HL-60 (cell line): ENCODE measurements at places on chromosomes 5 and 9.

- no peak for DNase-seq
Measured at GRCh38 chr5:140038373-140038957, 4.6 kb downstream of the NRG2 start.

DNA sequence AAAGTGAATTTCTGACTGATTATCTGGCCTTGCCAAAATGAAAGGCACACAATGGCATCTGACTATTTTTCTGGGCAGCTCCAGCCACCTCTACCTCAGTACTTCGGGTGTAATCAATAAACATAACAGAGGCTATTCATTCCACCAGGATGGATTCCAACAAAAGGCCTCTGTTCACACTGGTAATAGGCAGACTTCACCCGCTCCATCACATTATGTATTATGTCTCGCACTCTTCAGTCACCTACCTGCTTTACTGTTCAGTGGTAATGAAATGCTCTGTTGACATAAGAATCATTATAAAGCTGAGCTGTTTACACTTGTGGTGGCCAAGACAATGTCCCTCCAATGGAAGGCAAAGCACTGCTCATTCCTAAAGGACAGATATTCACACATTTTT lies 1333.7 kb upstream of the WWC1 start:
- no peak for DNase-seq

- no peak for DNase-seq
Measured at GRCh38 chr5:44637916-44638869, 170.6 kb upstream of the MRPS30 start.

- peak; percentile 20 for DNase-seq
Measured at GRCh38 chr5:114101153-114101552, 260.7 kb upstream of the KCNN2 start.

- DNase-seq, result no peak
Measured at GRCh38 chr5:370311-370958, 48.9 kb downstream of the AHRR start.

DNA sequence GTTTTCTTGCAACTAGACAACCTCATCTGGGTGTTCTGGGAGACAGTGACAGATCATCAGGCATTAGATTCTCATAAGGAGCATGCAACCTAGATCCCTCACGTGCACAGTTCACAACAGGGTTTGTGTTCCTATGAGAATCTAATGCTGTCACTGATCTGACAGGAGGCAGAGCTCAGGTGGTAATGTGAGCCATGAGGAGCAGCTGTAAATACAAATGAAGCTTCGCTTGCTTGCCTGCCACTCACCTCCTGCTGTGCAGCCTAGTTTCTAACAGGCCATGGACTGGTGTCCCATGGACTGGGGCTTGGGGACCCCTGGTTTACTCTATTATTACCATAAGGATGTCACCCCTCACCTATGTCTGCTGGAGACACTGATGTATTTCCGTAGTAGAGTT lies 166.8 kb downstream of the PSAT1 start:
- DNase-seq, result no peak

DNA sequence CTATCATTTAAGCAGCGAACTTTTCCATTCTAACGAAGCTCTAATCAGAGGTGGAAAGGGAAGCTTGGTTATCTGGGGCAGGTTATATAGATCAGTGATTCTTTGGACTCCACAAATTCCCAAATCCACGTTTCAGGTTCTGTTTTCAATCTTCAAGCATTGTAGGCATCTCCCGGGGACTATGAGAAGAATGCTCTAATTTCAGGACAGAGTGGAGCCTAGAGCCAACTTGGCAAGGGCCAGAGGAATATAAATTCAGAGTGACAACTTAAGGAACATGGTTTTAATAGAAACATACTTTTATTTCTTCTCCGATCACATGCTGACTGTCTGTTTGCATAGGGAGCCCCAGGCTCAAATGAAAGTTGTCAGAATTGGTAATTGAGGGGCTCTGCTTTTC lies 514.0 kb upstream of the KLF4 start:
- no peak for DNase-seq

DNA sequence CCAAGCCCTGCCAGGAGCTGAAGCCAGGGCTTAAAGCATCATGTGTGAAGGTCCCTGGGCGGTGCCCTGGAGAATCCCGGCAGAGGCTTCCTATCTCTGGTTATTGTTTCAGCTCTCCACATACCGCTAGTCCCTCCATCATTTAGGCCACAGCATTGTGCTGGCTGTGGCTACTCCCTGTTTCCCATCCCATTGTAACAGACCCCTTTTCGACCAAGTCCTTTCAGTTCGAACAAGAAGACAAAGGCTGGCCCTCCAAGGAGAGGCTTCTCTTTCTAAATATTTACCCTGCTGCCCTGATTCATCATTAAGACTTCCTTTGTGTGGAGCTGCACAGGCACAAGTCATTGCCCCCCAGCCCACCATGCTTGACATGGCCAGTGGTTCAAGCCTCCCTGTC lies 41.6 kb downstream of the NEUROG1 start:
- no peak for DNase-seq

- no peak for DNase-seq
Measured at GRCh38 chr9:77063645-77064285, 44.3 kb downstream of the FOXB2 start.

GRCh38 chr5:128770907-128771306 lies 194.4 kb upstream of the SLC27A6 start:
- peak; percentile 7 for DNase-seq

GRCh38 chr5:2702096-2702879 lies 49.2 kb downstream of the IRX2 start:
- DNase-seq, result no peak

DNA sequence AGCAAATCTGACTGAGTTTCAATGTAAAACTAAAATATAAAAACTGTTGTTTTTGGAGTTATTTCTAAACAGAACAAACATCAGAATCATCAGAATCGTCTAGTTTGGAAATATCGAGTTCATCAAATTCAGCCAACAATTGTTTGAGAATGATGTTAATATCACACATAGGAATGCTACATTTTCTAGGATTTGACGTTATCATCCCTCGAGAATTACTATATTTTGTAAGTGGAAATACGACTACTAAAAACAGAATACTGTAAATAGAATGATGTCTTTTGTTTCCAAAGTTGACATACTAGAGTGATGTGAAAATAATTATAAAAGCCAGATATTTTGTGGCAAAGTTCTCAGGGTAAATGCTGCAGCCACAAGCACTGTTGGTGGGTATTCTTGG lies 805.9 kb downstream of the TLE1 start:
- DNase-seq, result no peak

- DNase-seq, result no peak
Measured at GRCh38 chr9:112548051-112548440, 61.4 kb downstream of the KIAA1958 start.
